LHCN-M2 (cell line): ENCODE measurements at places on chromosomes 3 and 15. TPM values are rescaled to one million over a fixed set of nuclear protein-coding genes. Genes with fewer than 3 reads are reported as not detected.

Gene SHC4
- 2.1 and 2.4 TPM in 2 replicates for total RNA-seq

GRCh38 chr3:15065550-15066007 is 464 bp upstream of the MRPS25 start:
- DNase-seq: no peak

Gene CHRFAM7A
- 2.2 and 4.6 TPM in 2 replicates for total RNA-seq

GRCh38 chr15:63241316-63241715 is 36.1 kb upstream of the APH1B start:
- no peak for DNase-seq

DNA sequence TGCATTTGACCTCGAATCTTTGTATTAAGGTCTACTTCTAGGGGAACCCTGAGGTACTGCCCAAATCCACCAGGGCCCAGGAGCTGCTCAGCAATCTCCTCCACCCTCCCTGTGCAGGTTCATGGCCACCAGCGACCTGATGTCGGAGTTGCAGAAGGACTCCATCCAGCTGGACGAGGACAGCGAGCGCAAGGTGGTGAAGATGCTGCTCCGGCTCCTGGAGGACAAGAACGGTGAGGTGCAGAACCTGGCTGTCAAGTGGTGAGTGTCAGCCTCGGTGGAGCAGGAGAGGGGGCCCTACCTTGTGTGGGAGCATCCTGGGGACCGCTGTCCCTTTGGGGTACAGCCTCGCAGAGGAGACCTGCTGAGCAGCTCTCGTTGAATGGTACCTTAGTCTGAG is 6.9 kb downstream of the CAND2 start:
- DNase-seq: no peak

DNA sequence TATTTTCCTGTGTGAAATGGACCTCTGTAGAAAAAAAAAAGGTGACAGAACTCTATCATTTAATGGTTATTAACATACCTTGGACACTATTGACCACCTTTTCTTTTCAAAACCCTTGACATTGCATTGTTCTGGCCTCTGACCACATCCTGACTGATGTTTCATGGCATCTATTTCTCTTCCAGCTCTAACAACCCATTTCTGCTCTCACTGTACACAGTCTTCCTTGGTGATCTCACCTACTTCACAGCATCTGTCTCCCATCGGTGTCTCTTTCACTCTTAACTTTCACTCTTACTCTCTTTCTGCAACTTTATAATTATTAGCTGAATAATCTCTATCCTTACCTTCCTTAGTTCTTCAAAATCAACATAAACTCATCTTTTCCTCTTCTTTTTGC is 217.4 kb upstream of the CD96 start:
- peak; percentile 25 for DNase-seq

GRCh38 chr3:124928333-124929202 is 6.0 kb downstream of the MUC13 start:
- peak; percentile 63 for DNase-seq

DNA sequence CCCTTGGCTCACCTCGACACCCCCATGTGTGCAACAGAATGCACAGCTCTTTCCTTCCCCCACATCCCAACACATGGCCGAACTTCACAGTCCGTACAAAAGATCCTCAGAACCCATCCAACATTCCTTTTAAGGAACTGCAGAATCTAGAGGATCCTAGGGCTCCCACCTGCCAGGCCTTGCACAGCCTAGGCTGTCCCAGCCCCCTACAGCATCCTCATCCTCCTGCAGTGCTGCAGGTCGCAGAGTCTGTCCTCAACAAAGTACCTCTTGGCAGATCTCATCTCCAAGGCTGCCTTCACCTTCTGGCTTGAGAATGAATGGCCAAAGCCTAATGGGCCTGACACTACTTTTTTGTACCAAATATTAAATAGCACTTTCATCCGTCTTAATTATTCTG is 19.8 kb downstream of the PRR23E start:
- no peak for DNase-seq

Gene DZIP1L
- 18.3 and 18.9 TPM in 2 replicates for total RNA-seq

GRCh38 chr3:56783644-56784447 is 17.9 kb downstream of the ARHGEF3 start:
- DNase-seq: peak; percentile 63

Gene IGDCC3
- not detected in 2 replicates for total RNA-seq

- DNase-seq: no peak
Measured at GRCh38 chr3:181629711-181630110, 82.0 kb upstream of the SOX2 start.

DNA sequence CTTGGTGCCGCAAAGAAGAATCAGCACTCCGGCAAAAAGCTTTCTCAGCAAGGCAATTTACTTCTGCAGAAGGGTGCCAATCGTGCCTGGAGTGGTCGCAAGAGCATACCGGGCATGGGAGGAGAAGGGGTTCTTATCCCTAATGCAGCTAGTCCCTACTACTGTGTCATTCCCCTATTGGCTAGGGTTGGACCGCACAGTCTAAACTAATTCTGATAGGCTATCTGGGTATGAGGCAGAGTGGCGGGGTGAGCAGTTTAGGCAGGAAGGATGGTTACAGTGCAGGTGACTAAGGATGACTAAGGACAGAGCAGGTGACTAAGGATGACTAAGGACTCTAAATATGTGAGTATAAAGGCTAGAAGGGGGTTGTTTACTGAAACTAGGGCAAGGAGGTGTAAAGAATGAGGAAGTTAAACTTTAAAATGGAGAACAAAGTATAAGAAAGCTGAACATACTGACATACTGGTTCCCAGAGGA is 52.9 kb downstream of the PGBD4 start:
- DNase-seq: peak; percentile 62

Gene PRR23E
- not detected in 2 replicates for total RNA-seq

- DNase-seq: no peak
Measured at GRCh38 chr3:108157273-108157672, 65.0 kb downstream of the IFT57 start.

DNA sequence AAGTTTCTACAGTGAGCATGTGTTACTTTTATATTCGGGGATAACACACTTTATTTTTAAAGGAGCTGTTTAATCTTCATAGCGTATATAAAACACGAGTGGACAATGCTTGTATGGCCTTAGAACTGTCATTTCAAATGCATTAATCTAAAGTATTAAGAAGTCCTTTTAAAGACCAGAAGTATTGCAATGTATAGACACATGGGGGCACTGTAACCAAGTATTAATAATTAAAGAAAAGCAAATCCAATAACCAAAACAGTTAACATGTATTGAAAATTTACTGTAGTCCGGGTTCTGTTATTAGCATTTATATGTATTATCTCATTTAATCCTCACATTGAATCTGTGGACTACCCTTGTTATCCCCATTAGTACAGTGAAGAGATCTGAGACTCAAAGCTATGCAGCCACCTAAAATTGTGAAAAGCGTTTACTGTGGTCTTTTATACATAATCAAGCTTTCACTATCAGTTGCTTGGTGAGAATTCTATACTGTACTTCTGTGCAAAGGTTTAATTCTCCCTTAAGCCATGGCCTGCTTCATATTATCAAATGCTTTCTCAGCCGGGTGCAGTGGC is 10.1 kb downstream of the ARL14 start:
- DNase-seq: peak; percentile 10

Gene KNG1
- not detected in 2 replicates for total RNA-seq

GRCh38 chr3:25423780-25424588 is 4.1 kb upstream of the RARB start:
- peak; percentile 49 for DNase-seq

DNA sequence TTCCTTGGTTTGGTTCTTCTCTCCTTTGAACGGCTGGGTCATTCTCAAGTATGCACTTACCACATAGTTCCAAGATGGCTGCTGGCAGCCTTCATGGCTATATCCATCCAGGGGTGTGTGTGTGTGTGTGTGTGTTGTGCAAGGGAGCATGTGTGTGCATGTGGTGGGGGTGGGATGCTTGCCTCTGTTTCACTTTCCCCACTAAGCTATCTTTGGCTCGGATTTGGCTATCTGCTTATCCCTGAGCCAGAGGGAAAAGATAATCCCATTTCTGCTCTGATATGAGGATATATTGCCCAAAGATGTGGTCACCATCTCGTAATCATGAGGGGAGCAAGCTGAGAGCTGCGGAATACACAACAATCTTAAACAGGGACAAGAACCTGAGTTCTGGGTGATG is 26.2 kb downstream of the ANAPC13 start:
- no peak for DNase-seq

GRCh38 chr15:83610901-83611685 is 42.8 kb upstream of the ADAMTSL3 start:
- no peak for DNase-seq

DNA sequence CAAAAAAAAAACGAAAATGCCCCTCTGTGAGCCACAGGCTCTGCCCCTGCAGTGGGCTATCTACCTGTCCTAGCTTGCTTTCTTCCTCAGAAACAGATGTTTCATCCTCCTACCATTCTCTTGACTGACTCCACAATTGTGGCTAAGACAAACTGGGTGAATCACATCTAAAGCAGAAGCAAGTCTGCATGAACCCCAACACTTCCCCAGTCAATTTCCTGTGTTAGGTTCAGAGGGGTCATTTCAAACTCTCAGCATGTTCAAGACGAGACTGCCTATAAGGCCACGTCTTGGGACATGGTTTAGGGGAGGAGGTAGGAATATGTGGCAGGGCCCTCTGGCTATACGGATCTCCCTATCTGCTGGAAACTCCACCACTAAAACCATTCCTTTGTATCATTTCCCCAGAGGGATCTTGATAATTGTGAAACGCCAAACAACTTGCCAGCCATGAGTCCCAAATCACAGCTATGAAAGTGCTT is 28.6 kb upstream of the ANKDD1A start:
- DNase-seq: peak; percentile 48

DNA sequence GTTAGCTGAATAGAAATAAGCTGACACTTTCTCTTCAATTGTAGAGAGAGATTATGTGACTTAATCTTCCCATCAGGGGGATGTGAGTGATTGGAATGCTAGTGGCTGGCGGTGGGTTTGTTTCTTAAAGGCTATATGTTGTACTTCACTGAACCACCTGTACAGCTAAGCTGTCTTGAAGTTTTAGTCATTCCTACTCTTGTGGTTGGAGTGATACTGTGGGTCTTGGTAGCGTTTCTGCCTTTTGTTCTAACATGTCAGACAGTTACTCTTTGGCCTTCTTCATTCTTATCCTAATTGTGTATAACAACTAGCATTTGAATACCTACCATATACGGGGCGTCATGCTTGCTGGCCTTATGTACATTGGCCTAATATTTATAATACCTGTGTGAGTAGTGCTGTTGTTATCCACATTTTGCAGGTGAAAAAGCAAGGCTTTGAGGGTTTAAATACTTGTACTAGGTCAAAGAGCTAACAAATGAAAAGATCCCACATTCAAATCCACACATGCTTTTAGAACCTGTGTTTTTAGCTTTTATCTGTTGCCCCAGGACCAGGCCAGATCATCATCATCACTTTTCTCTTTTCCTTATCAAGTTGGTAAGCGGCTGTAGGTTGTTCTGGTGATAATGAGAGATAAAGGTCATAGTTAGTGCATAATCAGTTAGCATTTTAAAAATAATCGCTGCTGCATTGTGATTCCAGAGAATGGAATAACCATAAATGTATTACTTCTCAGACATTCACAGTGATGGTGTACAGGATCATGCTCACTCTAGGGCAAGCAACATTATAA is 50.2 kb downstream of the AKAP13 start:
- no peak for DNase-seq
